Activated T-cell treated with anti-CD3 and anti-CD28 coated beads for 48 hours (primary cell): ENCODE measurements at places on chromosomes 2 and 18.

DNA sequence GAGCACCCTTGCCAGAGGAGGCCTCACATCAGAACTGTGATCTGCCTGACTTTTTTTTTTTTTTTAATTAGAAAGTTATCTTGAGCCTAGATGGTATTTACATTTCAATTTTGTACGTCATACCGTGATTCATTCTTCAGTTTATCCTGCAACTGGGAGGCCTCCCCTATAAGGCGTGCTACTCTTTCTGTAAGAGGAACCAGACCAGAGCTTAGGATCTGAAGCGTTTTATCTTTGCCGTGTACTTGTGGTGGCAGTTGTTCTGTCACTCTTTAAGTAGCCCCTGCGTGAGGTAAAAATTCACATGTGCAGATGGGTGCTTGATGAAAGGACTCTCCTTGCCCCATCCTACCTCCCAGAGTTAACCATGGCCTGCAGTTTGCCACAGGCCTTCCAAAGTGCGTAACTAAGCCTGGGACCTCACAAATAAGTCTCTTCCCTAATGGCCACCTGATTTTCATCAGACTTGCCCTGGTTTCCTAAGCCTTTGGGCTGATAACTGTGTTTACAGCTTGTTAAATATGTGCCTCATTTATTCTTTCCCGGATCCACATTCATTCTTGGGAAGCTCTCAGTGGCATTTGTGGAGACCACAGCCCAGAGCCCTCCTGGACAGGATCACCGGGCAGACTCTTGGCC lies 96.0 kb downstream of the MTCL1 start:
- DNase-seq: no peak

DNA sequence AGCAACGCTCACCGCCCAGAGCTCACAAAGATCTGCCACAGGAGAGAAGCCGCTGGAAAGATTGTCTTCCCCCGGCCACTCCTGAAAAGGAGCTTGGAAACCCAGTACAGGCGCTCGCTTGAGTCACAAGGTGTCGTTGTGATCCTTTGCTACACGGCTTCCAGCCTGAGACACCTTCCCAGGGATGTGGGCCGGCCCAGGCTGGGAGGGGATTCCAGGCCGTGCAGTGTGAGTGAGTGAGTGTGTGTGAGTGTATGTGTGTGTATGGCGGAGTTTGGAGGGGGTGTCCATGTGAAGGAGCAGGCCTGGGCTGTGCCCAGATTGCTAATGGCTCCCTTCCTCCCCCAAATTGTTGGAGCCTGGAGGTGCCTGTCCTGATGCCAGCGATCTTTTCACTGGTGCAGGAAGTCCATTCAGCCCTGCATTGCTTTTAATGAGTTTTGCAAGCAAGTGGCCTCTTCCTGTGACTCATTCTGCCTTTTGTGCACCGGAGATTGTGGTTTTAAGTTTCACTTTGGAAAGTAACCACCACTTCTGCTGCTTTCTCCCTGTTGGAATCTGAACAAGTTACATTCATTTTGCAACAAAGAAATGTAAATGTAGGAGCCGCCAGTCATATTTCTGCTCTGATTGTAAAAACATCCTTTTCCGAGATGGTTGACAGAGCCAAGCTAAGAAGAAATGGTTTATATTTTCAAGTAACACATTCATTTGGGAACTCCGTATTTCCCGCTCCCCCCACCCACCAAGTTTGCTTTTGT lies 83.7 kb downstream of the LPIN1 start:
- peak; percentile 29 for DNase-seq

DNA sequence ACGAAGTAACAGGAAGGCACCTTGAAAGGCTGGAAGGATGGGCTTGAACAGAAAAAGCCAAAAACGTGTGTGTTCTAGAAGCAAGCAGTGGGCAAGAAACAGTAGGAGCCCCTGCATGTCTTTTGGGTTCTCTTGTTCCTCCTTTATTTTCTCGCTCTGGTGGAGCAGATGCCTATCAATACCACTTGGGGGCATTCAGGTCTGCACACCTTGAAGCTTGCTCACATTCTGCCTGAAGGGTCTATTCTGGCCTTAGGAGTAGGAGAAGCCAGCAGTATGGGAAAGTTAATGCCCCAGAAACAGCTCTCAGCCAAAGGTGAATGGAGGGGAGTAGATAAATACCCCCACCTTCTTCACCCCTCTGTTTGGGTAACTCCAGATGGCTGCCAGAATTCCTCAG lies 204.5 kb downstream of the TXNL1 start:
- DNase-seq: no peak

GRCh38 chr2:30663806-30664205 lies 143.4 kb downstream of the CAPN13 start:
- DNase-seq: no peak

GRCh38 chr2:232333361-232334135 lies 45.0 kb upstream of the ALPP start:
- no peak for DNase-seq

- no peak for DNase-seq
Measured at GRCh38 chr2:19299032-19299431, 59.4 kb downstream of the OSR1 start.

GRCh38 chr2:223887127-223887526 lies 49.7 kb upstream of the AP1S3 start:
- DNase-seq: no peak

- DNase-seq: no peak
Measured at GRCh38 chr2:125857971-125858794, 797.8 kb upstream of the GYPC start.

- DNase-seq: no peak
Measured at GRCh38 chr18:70041459-70042050, 93.9 kb upstream of the CD226 start.

DNA sequence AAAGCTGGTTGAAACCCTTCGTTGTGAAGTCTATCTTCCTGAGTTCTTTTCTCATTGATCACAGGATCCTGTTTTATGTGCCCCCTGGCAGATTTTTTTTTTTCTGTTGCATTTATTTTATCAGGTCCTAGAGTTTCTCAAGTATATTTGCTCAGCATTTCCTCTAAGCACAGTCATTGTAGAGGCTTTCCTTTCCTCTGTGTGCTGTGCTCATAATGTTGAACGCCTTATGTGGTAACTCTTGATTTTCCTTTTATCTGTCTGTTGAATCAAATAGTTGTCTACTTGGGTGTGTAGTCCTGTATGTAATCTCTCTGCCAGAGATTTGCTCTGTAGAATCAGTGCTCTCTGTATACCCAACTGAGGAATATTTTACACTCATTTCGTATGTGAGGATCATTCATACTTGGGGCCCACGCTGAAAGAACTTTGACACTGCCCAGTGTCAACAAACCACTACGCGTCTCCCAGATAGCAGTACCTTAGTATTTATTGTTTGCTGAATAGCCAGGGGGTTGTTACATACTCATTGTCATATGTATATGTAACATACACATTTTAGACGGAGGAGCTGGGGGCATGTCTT lies 118.2 kb downstream of the CTNNA2 start:
- DNase-seq: no peak

DNA sequence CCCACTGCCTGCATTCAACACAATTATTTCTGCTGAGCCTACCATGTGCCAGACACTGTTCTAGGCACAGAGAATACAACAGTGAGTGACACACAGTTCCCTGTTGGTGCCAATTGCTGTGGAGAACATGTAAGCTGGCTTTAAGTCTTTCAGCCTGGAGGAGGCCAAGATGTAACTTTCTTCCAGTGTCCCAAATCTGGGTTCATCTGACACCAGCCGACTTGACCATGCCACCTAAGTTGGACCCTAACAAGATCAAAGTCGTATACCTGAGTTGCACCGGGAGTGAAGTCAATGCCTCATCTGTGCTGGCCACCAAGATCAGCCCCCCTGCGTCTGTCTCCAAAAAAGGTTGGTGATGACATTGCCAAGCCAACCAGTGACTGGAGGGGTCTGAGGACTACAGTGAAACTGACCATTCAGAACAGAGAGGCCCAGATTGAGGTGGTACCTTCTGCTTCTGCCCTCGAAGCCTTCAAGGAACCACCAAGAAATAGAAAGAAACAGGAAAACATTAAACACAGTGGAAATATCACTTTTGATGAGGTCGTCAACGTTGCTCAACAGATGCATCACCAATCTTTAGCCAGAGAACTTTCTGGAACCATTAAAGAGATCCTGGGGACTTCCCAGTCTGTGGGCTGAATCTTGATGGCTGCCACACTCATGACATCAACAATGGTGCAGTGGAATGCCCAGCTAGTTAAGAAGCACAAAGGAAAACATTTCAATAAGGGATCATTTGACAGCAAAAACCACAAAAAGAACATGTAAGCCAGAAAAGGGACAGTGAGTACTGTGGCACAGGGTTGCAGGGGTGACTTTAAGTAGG lies 6.3 kb downstream of the TRABD2A start:
- DNase-seq: no peak

DNA sequence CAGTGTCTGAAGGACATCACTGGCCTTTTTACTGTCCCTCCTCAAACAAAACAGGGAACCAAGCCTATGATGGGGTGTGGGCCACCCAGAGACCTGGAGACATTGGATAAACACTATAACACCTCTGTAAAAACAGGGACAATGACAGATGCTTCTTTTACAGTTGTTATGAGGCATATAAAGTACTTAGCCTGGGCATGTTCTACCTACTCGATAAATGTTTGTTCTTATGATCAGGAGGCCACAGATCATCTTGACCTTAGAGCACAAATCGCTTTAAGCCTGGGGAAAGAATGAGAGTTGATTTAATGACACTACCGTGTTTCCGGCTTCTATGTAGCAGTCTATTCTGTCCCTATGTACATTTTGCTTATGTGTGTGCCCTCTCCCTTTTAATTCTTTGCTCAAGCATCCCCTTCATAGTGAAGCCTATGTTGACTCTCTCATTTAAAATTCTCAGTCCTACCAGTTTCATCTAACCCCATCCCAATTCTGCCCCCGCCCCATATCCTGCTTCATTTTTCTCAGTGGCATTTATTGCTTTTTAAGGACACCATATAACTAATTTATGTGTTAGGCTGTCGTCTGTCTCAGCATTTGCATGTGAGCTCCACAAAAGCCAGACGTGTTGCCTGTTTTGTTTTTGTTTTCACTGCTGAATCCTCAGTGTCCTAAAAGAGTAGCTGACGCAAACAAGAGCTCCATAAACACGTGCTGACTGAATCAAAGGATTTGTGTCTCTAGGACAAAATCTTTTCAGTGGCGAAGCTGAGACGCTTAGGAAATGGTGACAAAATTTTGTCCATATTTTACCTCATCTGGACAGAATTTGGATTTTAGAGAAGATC lies 182.3 kb upstream of the ST6GAL2 start:
- no peak for DNase-seq

GRCh38 chr2:62227386-62228075 lies 31.6 kb downstream of the B3GNT2 start:
- no peak for DNase-seq

DNA sequence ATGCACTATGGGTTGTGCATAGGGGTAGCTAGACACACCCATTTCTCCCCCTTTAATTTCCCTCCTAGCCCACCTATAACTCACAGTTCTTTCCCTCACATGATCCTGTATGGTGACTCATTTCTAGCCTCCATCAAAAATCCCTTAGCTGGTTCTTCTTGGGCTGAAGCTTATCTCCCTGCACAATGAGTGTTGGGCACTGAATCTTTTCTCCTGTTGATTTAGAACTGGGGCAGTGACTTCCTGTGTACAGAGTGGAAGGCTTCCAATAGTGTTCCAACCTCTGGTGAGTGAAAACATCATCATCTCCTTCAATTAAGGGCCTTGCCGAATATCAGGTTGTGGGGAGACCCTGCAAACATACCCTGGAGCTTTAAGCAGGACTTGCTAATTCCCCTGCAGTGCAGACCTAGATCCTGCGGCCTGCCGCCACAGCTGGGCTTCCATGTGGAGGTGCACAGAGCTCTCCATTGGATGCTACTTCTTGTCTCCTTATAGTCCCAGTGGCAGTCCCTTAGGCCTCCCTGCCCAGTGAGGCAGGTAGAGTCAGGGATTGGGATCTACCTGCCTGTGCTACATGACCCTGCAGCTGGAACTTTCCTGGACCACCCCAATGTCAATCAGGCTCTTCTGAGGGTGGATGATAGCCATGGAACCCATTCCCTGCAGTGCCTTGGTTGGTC lies 121.8 kb downstream of the PLB1 start:
- no peak for DNase-seq

DNA sequence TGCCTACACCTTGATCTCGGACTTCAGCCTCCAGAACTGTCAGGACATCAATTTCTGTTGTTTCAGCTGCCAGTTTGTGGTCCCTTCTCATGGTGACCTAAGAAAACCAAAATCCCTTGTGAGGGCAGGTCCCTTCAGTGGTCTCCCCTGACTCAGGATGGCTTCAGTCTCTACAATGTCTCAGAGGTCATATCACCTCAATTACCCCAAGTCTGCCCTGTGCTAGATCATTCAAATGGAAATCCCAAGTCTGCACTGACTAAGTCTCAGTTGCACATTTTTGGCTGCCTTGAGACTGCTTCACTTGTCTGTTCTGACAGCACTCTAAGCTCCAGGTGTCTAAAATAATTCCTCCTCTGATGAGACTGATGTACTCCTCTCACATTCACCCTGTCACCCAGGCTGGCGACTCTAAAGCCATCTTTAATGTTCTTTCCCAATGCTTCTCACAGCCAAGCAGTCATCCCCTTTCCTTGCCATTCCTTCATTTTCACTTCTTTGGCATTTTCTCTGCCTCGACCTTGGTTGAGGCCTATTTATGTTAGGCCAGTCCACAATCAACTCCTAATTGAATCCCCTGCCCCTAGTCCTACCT lies 470.8 kb downstream of the DLGAP1 start:
- no peak for DNase-seq

GRCh38 chr18:13179566-13180113 lies 38.9 kb upstream of the LDLRAD4 start:
- peak; percentile 26 for DNase-seq

GRCh38 chr2:239965318-239965717 lies 59.8 kb downstream of the NDUFA10 start:
- DNase-seq: no peak

- no peak for DNase-seq
Measured at GRCh38 chr2:173571021-173571821, 216.5 kb downstream of the CDCA7 start.

DNA sequence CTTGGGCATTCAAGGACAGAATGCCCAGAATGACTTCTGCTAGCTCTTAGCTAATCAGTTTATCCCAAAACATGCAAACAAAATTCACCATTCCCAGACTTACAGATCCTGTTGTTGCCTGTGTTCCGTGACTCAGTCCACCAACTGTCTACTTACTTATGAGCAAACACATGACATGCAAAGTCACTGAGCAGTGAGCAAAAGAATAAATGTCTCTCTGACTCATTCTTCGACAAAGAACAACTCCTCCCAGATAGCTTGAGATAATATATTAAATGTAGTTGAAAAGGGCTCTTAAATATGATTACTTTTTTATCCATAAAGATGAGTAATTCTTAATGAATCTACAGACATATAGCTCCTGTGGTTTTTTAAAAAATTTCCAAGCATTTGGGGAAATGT lies 9.0 kb upstream of the CREG2 start:
- no peak for DNase-seq

DNA sequence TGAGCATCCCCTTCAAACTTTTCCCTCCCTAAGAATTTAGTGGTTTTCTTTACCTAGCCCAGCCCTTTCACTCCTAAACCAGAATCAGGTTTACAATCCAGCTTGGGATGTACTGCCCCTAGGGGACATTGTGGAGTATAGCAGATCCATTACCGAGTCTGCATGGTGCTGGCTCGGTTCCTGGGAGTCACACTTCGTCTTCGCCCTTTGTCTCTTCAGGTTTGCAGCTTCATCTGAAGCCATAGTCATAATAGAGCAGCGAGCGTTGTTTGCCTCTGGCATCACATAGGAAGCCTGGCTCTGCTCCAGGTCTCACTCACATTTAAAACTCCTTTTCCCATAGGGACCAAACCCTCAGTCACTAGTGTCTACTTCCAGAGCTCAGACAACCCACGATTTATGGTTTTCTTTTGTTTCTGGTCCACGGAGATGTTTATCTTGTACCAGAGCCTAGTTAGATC lies 16.8 kb upstream of the LYPD6 start:
- no peak for DNase-seq

- DNase-seq: no peak
Measured at GRCh38 chr18:7020995-7021777, 96.4 kb downstream of the LAMA1 start.
